ENCODE measurements at places on chromosomes 7 and 10.

GRCh38 chr7:22486597-22486996 is 13.4 kb downstream of the STEAP1B start:
- DNase-seq, result no peak

DNA sequence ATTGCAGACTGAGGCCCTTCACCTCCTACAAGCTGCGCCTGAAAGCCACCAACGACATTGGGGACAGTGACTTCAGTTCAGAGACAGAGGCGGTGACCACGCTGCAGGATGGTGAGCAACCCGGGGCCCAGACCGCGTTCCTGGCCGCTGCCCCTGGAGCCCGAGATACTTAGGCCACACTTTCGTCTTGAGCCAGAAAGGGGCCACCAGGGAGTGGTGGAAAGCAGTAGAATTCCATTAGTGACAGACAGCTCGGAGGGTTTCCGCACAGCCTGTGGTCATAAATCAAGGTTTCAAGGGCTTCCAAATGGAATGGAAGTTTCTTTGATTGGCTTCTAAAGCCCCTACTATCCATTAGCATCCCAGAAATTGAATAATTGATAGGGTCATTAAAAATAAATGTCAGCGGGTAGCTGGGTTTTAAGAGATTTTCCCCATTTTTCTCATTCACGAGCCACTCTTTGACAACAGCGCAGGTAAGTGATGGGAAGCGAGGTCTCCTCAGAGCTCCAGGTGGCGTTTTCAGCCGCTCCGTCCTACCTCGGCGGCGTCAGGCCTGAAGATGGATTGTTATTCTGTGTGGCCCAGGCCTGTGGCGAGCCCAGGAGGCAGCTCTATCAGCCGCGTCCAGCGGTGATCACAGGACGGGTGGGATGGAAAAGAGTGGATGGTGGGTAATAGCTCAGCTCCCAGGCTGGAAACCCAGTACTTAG is 523.5 kb upstream of the FOXK1 start:
- DNase-seq, result no peak

GRCh38 chr10:123139521-123140163 is 3.9 kb downstream of the HMX3 start:
- DNase-seq, result no peak

DNA sequence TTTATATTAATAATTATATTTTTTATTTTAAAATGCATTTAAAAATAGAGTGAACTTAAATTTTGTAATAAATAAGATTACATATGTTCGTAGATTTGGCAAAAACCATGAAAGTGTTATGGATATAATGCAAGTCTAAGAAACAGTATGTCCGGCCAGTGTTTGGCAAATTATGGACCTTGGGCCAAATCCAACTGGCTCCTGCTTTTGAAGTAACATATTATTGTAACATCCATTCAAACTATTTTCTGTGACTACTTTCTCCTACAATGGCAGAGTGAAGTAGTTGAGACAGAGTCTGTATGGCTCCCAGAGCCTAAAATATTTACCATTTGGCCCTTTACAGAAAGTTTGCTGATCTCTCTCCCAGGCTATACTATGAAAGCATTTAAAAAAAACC is 38.9 kb downstream of the TMEM229A start:
- DNase-seq, result no peak

DNA sequence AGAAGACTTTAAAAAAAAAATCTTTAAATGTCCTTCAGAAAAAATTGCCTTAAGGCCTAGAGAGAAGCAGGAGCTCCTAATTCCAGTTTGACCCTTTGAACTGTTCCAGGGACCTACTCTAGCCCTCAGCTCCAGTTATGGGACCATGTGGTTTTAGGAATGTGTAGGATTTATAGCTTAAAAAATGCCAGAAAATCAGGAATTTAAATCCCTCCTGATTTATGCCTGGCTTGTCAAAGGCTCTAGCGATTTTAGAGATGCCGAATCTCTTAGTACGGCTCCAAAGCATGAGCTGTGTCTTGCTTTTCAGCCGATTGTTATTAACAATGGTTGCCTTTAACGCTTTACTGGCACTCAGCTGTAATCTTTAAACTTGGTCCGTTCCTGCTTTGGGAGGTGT is 130.6 kb upstream of the NPVF start:
- no peak for DNase-seq

DNA sequence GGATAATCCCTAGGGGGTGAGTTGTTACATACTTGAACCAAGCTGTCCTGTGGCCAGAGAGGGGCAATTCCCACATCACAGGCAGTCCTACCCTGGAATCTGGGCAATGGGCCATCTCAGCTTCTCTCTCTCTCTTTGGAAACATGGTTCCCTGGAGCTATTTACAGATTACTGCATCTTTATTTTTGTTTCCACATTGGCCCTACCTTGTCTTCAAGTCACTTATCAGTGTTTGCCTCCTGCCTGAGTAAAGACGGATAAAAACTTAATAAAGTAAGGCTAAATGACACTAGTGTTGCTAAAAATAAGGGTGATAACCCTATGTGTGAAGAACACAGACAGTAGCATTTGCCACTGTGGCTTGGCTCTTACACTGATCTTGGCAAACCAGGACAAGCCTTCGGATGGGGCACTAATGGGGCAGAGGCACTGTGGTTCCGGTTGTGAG is 228.2 kb downstream of the GFRA1 start:
- no peak for DNase-seq

GRCh38 chr7:123522066-123522465 is 12.3 kb downstream of the IQUB start:
- no peak for DNase-seq

DNA sequence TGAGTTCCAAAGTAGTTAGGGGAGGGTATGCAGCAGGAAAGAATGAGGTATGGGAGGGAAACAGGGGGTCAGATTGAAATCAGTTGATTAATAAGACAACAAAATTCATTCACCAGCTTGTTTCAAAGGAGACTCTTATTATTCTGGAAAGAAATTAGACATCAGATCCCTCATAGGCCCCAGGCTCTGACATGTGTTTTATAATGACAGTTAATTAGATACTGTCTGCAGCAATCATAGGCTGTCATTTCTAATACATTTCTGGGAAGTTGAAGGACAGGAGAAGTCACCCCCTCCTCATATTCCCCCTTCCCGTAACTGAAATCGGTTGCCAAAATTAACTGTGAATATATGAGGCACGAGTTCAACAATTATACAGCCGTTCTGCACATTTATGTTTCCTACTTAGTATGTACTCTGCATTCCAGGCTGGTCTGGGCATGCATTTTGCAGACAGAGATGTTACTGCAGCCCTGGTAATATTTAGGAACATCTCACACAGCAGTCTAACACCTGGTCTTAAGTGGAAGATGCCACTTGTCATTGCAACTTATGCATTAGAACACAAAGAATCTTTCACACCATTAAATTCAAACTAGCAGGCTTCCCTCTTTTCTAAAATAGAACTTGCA is 355.2 kb upstream of the LRGUK start:
- no peak for DNase-seq

DNA sequence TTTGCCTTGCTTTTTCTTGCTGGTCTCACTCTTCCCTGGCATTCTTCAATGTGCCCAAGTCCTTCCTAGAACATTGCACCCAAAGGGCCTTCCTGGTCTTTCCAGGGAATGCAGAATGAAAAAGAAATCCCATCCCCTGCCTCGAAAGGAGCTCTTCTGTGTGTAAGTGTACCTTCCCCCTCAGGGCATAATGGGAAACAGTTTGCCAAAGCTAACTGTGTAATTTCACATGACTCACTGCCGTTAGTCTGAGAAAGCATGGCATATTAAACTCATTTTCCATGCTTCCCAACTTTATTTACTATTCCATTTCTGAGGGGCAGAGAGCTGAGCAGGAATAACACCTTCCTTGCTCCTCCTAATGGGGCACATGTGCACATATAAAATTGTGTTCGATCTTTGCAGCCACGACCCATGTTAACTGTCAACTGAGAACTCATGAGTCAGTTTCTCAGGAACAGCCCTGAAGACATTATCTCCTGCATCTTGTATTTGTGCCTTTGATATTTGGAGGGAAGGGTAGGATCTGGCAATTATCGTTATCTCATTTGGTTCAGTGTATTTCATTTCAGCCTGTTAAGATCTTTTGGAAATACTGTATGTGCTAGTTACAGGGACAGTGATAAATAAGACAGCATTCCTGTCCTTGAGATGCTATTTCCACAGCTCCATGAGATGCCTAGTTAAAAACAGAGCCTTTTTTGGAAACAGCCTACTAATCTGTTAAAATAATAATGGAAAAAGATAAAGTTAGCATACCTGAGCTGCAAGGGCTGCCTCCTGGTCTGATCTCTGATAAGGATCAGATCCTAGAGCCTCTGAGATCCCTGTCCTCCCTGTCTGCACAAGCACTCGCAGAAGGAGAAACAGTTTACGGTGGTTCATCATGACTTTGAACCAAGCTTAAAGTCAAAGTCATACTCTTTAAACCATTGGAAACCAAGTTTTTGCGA is 42.3 kb downstream of the IKZF1 start:
- DNase-seq, result no peak

- no peak for DNase-seq
These were observed 1.6 kb upstream of the TASOR2 start for GRCh38 chr10:5683065-5683464.

DNA sequence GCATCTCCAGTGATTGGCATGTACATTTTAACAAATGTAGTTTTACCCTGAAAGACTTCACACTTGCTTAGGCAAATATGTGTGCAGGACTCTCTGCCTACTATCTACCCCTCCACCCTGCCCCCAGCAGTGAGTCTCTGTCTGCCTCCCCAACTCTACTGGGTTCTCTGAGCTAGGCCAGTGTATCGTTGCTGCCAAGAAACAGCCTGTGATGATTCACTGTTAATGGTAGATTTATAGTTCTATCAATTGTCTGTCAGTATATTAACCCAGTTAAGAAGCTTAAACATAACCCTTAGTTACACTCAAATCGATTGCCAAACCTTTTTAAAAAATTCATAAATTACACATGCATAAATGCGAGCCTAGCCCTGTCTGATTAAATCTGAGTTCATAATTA is 137.0 kb downstream of the SND1 start:
- DNase-seq, result no peak

GRCh38 chr7:50178166-50178565 is 85.1 kb upstream of the ZPBP start:
- no peak for DNase-seq

GRCh38 chr7:12647364-12648219 is 39.8 kb upstream of the ARL4A start:
- DNase-seq, result no peak

GRCh38 chr7:116142850-116143249 is 67.5 kb upstream of the TES start:
- no peak for DNase-seq

DNA sequence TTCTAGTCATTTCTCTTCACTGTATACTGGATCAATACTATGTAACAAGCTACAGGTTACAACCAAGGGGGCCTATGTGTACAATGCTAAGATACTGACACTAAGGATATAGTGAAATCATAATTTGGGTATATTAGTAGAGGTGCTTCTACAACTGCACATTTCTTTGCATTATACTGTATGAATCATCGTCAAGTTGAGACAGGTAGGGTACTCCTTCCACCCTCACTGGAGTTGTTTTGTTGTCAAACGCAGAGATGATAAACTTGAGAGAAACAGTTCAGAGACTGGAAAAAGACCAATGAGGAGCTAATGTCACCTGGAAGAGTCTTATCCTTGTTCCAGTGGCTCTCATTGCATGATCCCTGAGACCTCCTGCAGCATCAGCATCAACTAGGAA is 208.2 kb upstream of the PRPS1L1 start:
- no peak for DNase-seq

DNA sequence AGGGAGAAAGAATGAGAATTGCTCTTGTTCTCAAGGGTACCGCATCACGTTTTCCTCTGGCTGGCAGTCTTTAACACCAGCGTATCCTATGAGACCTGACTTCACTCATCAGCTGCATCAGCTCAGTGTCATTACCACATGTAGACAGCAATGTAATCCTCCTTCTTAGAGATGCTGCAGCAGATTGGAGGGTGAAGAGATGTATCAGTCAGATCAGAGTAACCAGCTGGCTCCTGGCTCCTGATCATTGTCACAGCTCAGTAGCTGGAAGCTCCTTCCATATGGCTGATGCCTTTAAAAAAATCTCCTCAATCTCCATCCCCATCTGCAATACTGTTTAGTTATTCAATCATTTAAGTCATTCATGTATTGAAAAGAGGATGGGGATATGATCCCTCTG is 39.7 kb upstream of the EPHB6 start:
- DNase-seq, result no peak

GRCh38 chr7:140304191-140304799 is 94.0 kb downstream of the SLC37A3 start:
- DNase-seq, result no peak

GRCh38 chr7:101736084-101736483 is 81.3 kb upstream of the CUX1 start:
- DNase-seq, result no peak

DNA sequence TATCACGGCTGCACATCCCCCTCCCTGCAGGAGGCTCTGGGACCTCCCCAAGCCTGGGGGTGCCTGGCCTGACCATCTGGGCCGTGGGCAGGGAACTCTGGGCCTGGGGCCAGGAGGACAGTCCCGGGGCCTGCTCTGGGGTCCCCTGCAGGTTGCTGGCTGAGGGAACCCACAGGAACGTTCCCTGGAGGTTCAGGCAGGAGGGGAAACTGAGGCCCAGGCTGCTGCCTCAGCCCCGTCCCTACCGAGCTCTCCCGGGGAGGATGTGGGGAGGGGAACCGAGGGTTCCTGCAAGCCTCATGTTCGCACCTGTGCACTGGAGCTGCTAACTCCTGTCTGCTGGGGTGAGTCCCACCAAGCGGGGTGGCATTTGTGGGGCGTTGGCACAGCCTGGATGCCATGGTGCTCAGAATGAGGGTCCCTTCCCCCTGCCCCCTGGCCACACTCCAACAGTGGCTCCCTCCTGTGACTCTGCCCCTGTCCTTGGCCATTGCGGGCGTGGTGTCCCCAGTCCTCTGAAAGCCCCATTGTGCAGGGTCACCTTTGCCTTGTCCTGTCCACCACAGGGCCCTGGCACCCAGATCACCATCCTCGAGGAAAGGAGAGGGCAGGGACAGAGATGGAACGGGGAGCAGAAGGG is 9.4 kb downstream of the ELFN1 start:
- DNase-seq, result no peak

DNA sequence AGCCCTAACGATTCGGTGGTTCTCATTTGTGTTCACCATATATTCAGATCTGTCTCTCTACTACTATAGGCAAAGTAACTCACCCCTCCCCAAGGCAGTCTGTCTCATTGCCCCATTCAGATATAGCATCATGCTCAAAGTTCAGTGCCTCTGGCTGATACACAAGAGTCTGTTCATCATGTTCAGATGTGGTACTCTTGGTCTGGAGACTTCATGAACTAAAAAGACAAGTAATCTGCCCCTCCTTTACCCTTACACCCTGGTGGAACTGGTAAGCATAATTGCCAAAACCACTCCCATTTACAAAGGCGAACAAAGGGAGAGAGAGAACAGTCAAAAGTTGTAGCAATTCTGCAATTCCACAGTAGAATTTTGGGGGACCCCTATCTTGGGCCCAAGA is 29.9 kb downstream of the UMAD1 start:
- no peak for DNase-seq

DNA sequence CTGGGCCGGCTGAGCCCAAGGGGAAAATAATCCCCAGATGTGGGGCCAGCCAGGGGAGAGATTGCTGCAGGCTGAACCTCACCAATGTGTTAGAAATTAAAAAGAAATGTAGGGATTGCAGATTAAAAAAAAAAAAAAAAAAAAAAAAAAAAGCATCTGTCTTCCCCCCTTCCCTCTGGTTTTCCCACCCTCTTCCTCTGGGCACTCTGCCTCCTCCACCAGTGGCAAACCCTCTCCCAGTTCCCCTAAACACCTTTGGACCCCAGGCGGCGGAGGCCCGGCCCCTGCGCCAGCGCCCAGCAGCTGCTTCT is 7.1 kb downstream of the MNX1 start:
- DNase-seq, result no peak

- DNase-seq, result no peak
These were observed 291.7 kb downstream of the ARL4A start for GRCh38 chr7:12979181-12979580.

Data from stimulated activated CD8-positive, alpha-beta memory T cell treated with anti-CD3 and anti-CD28 coated beads, Interleukin-7, amount 100 ng/mL, for 24 hours (primary cell).